ENCODE measurements at places on chromosomes 4 and X. TPM values are rescaled to one million over a fixed set of nuclear protein-coding genes. Genes with fewer than 3 reads are reported as not detected.

GRCh38 chr4:99529228-99529627 lies 18.4 kb downstream of the C4orf17 start:
- no peak for DNase-seq

DNA sequence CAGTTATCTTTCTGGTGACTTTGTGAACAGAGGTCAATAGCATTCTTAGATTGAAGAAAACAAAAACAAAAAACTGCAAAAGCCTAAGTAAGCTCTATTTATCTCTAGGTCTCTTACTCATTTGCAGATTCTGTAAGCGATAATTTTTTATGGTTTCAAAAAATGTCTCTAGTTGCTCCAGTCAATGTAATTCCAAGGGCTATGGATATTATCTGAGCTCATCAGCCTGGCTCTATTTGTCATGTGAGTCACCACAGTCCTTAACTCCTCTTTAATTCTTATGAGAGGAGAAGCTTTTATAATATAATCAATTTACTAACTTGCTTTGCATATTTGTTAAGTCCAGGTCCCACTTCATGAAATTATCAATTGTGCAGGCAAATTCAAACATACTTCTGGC lies 79.1 kb downstream of the NPFFR2 start:
- DNase-seq, result no peak

DNA sequence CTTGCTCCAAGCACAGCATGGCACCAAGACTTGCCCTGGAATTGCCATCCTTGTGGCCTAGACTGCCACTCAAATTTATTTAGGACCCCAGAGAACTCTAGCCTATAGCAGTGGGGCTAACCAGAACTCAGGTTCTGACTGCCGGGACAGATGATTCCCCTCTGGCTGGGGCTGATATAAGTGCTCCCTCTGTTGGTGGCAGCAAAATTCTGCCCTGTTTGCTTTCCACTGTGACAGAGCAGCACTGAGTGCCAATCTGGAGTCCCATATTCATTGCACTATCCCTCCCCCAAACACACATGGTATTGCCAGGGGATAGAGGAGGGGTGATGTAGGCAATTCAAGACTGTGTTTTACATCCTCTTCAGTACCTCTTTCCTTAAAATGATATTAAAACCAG lies 1081.9 kb downstream of the FAT4 start:
- no peak for DNase-seq

The NEUROG2 gene
- not detected for polyA plus RNA-seq

- DNase-seq, result no peak
Observed at GRCh38 chr4:153433754-153434105, 32.4 kb upstream of the TMEM131L start.

DNA sequence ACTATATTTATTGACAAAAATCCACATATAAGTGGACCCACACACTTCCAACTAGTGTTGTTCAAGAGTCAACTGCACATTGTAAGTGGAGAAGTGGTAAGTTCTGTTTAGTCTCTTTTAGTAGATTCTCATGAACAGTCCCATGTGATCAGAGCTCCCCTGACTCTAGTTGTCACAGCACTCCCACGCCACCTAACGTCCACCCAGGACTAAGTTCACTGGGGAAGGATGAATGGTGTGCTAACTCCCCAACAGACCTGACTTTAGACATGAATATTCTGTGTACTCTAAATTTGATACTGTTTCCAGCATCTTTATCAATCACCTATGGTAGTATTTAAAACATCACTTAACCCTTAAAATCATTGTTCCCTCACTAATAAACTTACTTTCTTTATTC lies 59.8 kb downstream of the PACRGL start:
- no peak for DNase-seq

The RHOXF2B gene
- polyA plus RNA-seq, result not detected

The RTL9 gene
- polyA plus RNA-seq, result 0.22 TPM

DNA sequence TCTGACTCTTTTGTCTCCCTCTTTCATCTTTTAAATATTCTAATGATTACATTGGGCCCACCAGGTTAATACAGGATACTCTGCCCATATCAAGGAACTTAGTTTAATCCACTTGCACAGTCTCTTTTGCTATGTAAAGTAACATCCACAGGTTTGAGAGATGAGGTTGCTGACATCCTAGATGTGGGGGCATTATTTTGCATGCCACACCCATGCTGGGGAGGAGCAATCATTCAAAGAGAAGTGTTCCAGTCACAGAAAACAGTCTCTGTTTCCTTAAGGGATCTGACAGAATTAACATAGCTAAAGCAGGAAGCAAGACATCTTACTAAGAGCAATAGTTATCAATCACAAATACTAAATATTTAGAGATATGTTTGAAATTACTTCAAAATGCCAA lies 11.5 kb upstream of the TRAM1L1 start:
- no peak for DNase-seq

The SSX1 gene
- polyA plus RNA-seq, result not detected

The GAGE12H gene
- polyA plus RNA-seq, result not detected

The NR0B1 gene
- polyA plus RNA-seq, result 0.10 TPM

- no peak for DNase-seq
Observed at GRCh38 chrX:129958814-129959492, 23.5 kb upstream of the BCORL1 start.

GRCh38 chrX:149541521-149542047 lies 772 bp downstream of the EOLA1 start:
- no peak for DNase-seq

The KIF4A gene
- polyA plus RNA-seq, result 26.0 TPM

GRCh38 chr4:90375081-90375480 lies 247.9 kb downstream of the CCSER1 start:
- DNase-seq, result no peak

The ODAM gene
- 1.8 TPM for polyA plus RNA-seq

The BEX5 gene
- polyA plus RNA-seq, result 12.9 TPM

- DNase-seq, result no peak
Observed at GRCh38 chr4:123785538-123785937, 388.9 kb downstream of the SPRY1 start.

The ARAP2 gene
- polyA plus RNA-seq, result 8.7 TPM

DNA sequence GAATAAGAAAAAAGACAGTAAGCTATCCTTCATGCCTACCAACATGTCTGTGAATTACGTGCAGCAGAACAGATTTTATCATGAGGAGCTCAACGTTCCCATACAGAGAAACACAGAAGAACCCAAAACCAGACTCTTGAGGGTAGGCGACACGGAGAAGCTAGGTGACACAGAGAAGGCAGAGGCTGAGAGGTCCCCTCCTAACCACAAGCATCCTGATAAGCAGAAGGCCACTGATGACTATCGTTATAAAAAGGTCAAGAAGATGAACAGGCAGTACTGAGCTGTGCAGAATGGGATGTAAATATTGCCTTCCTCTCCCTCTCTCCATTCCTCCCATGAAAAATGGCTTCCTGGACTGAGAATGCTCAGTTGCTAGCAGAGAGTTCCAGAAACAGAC lies 350.2 kb upstream of the BOD1L1 start:
- no peak for DNase-seq

DNA sequence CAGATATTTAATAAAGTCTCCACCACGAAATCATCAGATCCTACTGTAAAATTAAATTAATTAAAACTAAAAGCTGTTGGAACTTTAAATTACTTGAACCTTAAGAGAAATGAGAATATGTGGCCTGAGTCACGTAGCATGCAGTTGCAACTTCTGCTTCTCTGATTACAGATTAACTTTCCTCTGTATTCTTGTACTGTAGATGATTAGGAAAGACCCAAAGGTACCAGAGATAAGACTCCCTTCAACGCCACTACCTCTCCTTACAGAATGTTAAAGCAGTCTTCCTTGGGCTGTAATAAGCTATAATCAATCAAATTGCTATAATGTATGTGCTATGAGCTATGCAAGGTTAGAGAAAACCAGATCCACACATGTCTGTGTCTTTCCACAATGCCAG lies 47.9 kb downstream of the FAM13A start:
- no peak for DNase-seq

- DNase-seq, result no peak
Observed at GRCh38 chr4:95290702-95291101, 258.1 kb downstream of the UNC5C start.

DNA sequence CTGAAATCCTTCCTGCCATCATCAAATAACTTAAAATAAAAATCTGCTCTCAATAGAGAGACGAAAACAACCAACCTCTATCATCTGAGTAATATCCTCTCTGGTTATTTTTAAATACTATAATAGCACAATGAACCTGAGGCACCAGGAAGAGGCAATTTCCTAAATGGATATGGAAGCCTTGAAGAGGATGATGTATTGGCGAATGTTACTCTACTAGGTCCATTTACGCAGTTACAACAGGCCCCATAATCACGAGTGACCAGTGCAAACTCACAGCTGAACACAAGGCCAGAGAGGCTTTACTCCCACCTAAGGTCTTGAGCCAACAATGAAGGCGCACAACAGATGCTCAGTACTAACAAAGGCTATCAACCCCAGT lies 678.8 kb upstream of the NR3C2 start:
- DNase-seq, result no peak

The LONRF3 gene
- polyA plus RNA-seq, result 0.85 TPM

The ALAS2 gene
- polyA plus RNA-seq, result 8.1 TPM

GRCh38 chrX:36575670-36576069 lies 432.5 kb upstream of the FAM47C start:
- DNase-seq, result no peak

DNA sequence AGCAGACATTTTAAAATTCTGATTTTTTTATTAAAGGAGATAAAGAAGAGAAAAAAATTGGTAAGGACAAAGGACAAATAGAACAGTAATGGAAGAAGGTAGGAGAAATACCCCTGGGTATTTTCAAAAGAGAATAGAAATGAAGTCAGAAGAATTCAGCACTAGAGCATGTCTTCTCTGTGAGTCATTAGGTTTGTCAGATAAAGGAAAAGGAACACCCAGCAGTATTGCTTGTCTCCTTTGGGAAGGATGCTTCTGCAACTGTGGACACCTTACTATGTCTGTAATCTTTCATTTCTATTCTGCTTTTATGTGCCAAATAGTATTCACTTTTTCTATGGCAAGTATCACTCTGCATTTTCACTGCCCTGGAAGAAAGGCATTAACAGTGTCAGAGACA lies 24.0 kb upstream of the PCDH7 start:
- DNase-seq, result no peak

DNA sequence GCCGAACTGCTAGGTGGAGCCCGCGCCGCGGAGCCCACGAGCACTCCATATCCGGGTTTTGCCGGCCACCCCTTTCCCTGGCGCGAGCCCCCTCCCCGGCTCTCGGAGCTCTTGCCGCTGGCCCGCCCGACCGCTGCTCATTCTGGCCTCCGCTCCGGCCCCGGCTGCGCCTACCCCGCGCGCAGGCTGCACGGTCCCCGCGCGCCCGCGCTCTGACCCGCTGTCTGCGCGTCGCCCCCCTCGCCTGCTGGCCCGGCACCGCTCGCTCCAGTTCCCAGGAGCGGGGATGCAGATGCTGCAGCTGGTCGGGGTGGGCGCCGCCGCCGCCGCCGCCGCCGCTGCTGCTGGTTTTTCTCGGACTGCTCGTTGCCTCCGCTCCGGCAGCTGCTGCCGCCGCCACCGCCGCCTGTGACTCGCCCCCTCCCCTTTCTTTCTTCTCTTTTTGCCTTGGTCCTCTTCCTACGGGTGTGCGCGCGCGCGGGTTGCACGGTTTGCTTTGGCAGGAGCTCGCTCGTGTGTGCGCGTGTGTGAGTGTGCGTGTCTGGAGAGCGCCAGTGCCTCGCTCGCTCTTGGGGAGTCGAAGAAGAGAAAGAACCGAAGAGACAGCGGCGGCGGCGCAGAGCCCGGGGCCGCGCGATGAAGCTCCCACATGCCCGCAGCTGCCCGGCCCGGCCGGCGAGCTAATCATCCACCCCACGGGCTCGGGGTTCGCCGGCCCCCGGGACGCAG lies at the start of gene ADGRL3:
ADGRL3 (plus strand) TSS at position 140 of the 729 bp plus-strand sequence.
- peak; percentile 78 for DNase-seq

DNA sequence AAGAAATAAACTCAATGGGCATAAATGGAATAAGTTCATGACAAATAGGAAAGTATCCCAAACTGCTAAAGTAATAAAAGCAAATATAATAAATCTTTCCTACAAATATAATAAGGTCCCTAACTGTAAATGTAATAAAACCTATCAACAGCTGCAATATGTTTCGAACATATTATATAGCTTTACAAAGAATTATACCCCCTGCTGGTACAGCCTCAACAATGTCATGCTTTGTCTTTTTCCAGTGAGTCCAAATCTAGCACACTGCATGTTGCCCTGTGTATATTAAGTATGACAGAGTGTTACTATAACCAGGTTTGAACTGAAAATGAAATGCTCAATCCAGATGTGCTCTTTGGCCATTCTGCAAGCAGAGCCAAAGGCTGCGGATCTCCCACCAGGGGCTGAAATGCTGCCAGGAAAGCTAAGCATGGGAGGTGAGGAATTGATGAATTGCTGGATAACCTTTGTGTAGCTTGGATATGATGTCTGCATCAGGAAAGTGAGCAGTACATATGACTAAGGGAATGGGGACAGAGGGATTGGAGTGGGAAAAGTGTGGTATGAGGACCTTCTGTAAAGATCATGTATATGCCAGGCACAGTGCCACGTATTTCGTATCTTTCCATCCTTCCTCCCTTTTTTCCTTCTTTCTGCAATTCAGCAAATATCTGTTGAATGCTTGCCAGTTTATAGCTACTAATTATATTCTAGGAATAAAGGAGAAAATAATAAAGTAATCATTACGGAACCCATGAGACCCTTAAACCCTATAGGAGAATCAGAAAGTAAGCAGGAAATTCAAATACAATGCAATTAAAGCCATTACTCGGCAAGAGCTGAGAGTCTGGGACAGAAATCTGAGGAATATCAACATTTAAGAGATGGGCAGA lies 954.6 kb upstream of the LCORL start:
- DNase-seq, result no peak

GRCh38 chrX:16658284-16658683 lies 8.3 kb downstream of the S100G start:
- no peak for DNase-seq

DNA sequence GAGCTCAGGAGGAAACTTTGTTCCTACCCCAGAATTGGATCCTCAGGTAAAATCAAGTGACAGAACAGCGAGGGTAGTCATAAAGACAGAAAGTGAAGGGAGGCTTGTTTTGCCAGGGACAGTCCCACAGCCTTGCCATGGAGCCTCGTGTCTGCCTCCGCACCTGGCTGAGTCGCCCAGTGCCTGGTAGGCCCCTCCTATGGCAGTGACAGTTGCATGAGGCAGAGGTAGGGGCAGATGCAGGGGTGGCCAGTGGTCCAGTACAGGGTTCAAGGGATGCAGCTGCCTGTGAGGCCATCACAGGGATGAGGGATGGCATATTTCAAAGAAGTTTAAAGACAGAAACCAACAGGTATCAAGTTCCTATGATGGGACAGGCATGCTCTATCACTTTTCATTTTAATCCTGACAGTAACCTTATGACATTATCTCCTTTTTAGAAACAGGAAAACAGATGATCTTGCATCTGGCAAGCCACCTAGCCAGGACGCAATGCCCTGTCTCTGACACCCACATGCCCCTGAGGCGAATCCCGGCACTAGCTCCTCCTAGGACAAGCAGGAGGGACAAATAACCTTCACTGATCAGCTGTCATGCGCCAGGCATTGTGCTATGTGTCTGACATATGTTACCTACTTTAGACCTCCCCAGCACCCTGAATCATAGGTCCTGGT lies 127.4 kb upstream of the ENPP6 start:
- no peak for DNase-seq

The HTR2C gene
- polyA plus RNA-seq, result 2.1 TPM

GRCh38 chr4:54566608-54567007 lies 91.1 kb upstream of the KIT start:
- DNase-seq, result no peak

The CENPVL1 gene
- polyA plus RNA-seq, result 0.28 TPM

Data from left kidney (tissue), 8 donors.